ENCODE measurements at places on chromosomes 6 and 20.

DNA sequence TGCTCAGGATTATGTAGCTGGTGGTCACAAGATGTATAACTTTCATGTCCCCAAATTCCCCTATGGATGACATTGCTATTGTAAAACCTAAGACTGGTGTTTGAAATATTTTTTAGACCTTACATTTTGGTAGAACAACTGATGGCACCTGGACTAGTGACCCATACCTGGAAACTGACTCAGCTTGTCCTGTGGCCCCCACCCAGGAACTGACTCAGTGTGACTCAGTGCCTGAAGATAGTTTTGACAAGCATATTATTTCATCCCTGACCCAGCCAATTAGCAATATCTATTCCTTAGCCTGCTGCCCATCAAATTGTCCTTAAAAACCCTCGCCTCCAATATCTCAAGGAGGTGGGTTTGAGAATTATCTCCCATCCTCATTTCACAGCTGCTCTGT is 90.9 kb upstream of the GRIK2 start:
- H3K36me3 ChIP-seq = no peaks in the 10 kb centered on the region
- H3K27ac ChIP-seq = no peak overlapping the region
- no peak overlapping the region for H3K4me3 ChIP-seq

- no peaks in the 10 kb centered on the region for H3K27me3 ChIP-seq
- H3K4me3 ChIP-seq = no peak overlapping the region
- no peak overlapping the region for H3K27ac ChIP-seq
- H3K36me3 ChIP-seq = no peaks in the 10 kb centered on the region
- DNase-seq = no peak
Observed at GRCh38 chr6:16222826-16223225, 15.6 kb upstream of the GMPR start.

DNA sequence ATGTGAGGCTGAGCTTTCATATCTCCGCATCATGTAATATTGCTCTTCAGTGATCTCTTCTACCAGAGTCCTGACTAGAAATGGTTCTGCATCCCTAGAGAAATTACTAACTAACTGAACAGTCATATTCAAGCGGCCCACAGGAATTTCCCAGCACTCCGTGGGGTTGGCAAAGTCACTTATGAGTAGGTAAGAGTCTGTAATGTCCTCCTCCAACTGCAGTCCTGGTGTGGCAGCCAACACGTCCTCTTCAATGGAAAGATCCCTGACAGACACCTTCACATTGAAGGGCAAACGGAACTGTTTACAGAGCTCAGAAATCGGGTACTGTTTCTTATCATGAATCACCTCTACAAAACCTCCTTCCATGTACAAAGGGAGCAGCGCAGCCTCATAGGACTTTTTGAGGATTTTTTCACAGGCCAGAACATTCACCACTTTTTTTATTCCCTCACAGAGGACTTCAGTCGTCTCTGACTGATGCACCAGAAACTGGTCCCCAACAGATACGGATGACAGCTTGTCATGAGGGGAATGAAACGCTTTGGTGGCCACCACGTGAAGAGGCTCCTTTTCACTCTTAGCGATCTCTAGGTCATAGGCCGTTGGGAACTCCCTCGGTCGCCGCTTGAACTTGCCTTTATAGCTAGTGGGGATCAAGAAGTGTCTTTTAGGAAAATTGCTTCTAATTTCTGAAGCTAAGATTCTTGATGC is 87.7 kb downstream of the THEMIS start:
- no peak for DNase-seq
- no peak overlapping the region for H3K4me3 ChIP-seq
- H3K4me1 ChIP-seq = peaks cover 20% of the 10 kb centered on the region
- H3K27me3 ChIP-seq = no peaks in the 10 kb centered on the region

DNA sequence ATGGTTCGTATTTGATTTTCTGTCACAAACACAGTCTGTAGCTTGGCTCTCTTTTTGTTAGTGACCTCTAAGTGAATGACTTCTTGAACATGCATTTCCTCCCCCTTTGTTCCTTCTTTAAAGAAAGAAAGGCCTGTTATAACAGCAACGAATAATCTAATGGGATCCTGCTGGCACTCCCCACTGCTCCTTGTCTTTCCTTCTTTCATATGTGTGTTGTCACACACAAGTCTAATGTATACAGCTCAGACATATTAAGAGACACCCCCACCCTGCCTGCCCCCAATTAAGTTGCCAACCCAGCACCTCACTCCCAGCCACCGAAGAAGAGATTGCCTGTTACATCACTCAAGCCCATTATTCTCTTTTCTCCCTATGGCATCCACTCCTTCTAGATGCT is 4.9 kb upstream of the SAMD5 start:
- no peak overlapping the region for H3K4me3 ChIP-seq
- H3K27me3 ChIP-seq = peaks cover 27% of the 10 kb centered on the region
- no peaks in the 10 kb centered on the region for H3K36me3 ChIP-seq

DNA sequence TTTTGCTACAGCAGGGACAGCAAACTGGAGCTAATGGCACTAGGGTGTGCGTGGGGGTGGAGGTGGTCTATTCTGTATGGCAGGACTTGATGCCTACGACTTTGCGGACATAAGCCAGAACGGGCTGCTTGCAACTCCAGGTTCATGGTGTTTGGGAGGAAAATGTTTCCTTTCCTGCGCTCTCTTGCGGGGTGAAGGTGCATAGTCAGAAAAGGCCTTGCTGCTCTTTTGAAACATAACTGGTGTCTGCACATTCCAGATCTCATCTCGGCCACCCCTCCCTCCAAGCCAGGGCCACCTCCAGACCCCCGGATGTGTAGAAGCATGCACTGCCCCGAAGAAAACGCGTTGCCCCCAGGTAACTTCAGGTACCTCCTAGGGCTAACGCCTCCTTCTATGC is 8.1 kb downstream of the FOXA2 start:
- peaks cover 5% of the 10 kb centered on the region for H3K27me3 ChIP-seq
- no peak overlapping the region for H3K4me3 ChIP-seq
- no peaks in the 10 kb centered on the region for H3K4me1 ChIP-seq

DNA sequence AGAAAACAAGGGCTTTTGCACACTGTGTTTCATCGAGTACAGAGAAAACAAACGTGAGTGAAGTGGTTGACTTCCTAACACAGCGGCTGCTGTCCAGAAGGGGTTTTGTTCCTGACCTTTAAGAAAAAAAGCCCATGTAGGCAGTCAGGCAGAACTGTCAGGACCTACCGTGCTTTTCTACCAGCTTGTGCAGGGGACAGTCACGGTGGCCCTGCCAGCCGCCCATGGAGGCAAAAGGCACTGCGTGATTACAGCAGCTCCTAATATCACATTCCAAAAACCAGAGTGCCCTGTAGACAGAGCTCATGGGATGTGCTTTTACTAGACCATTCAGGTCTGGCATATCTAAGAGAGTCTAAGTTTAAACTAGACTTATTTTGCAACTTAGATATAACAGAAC is 12.2 kb downstream of the TNFAIP3 start:
- H3K4me3 ChIP-seq = no peak overlapping the region
- DNase-seq = no peak
- H3K4me1 ChIP-seq = peaks cover 36% of the 10 kb centered on the region
- H3K27me3 ChIP-seq = no peaks in the 10 kb centered on the region
- no peak overlapping the region for H3K27ac ChIP-seq
